ENCODE measurements at places on chromosomes 1 and 21.

GRCh38 chr1:175537571-175537970 is 205.8 kb downstream of the TNR start:
- no peak for DNase-seq

- no peak for DNase-seq
Observed at GRCh38 chr1:54114001-54114400, 38.8 kb downstream of the CDCP2 start.

DNA sequence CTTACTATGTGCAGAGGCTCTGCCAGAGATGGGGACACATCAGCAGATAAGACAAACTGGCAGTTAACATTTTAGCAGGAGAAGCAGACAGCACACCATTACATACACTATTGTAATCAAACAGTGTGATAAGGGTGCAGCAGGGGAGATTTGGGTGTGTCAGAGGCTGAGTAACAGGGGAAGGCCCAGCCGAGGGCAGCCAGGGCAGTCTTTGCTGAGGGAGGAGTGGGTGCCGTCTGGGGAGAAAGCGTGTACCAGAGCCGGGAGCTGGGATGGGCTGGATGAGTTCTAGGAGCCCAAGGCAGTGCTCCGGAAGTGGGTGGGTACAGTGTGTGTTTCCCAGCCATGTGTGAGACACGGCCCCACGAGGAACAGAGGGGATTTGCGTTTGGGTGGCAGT is 31.2 kb downstream of the KCNA10 start:
- DNase-seq, result no peak

DNA sequence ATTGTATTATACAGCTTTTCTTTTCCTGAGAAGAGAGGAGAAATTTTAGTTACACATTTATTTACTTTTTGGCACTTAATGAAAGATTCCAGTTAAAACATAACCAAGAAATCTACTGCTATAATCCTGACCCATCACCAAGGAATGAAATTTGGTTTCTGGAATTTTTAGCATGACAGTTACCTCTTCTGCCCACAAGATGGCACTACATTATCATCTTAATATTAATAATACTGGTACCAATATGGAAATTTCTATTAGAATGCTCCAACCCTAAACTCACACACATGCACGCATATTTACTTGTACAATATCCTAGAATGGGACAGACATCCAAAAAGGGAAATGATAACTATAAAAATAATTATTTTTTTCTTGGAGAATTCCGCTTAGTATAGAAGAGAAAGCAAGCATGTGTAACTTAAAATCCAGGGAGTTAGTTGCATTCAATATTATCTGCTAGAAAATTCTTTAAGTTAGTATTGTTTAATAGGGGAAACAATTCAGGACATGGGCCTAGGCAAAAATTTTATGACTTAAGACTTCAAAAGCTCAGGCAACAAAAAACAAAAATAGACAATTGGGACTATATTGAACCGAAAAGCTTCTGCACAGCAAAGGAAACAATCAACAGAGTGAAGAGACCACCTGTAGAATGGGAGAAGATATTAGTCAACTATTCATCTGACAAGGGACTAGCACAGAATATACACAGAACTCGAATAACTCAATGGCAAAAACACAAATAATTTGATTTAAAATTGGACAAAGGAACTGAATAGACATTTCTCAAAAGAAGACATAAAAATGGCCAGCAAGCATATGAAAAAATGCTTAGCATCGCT is 37.4 kb downstream of the MAP3K21 start:
- DNase-seq, result peak; percentile 21

- DNase-seq, result peak; percentile 56
Observed at GRCh38 chr1:77126307-77126706, 92.9 kb downstream of the PIGK start.

DNA sequence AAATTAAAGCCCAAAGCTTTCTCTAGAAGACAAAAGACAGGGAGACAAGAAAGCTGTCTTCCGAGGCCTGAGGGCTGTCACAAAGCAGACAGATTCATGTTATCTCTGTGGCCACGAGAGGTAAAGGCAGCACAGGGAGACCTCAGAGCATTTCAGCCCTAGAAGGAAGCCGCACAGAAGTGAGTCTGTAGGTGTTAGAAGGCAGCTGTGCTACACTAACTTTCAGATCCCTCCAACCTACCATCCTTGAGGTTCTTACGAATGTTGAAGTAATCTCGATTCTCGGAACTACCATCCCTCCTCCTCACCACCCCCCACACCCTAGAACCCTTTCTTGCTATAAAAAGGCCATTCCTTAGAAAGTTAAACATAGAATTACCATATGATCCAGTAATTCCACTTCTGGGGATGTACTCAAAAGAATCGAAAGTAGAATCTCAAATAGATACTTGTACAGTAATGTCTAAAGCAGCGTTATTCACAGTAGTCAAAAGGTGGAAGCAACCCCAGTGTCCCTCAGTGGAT is 21.5 kb upstream of the LYST start:
- no peak for DNase-seq

DNA sequence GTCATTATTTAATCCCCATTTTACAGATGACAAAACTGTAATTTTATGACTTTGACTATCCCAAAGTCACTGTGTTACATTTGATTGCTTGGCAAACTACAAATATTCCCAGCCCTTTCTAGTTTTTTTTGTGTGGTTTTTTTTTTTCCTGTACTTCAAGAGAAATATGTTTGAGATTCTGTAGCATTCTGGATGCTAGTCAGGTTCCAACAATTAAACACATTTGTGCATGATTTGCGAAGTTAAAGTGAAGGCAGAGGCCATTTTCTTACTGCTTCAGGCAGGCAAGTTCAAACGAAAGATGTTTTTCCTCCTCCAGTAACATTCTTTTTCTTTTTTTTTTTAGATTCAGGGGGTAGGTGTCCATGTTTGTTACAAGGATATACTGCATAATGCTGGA is 107.9 kb upstream of the SERTAD4 start:
- no peak for DNase-seq

GRCh38 chr1:237164406-237165352 is 122.7 kb downstream of the RYR2 start:
- DNase-seq, result no peak

DNA sequence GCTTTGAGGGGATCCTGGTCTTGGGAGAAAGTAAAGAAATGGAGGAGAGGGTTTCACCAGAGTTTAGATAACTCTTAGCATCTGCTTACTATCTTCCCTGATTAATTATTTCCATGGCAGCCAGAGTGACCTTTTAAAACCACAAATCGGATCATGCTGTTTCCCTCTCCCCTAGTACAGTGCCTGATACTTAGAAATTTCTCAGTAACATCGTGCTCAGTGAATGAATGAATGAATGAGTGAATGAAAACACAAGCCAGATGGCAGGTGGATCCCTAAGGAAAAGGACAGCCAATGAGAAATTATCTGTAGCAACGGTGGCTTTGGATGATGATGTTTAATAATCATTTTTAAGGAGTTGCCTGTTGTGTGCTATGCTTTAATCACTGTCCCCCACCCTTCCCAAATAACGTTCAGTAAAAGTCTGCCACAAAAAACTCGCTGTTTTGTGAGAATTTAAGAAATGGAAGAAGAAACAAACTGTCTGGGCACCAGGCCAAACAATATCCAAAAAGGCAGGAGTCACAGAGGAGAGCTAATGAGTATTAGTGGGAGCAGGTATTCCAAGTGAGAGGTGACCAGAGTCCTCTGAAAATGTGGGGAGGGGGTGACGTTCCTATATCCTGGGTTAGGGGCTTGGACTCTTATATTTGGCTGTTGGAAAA is 737 bp upstream of the SMAP2 start:
- DNase-seq, result no peak

- no peak for DNase-seq
Observed at GRCh38 chr1:201173736-201174135, 16.9 kb upstream of the IGFN1 start.

DNA sequence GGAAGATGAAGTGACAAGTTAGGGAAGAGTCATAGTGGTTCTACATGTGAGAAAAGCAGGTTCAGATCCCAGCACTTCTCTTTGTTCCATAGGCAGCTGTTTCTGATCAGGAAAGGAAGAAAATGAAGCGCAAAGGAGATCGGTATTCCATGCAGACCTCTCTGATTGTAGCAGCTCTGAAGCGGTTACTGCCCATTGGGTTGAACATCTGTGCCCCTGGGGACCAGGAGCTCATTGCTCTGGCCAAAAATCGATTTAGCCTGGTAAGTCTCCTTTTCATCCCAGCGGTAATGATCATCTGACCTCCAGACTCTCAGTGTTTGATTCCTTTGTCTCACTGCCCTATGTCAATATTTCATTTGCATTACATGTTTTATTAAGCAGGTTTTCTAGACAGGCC is 173.6 kb downstream of the ZP4 start:
- no peak for DNase-seq

DNA sequence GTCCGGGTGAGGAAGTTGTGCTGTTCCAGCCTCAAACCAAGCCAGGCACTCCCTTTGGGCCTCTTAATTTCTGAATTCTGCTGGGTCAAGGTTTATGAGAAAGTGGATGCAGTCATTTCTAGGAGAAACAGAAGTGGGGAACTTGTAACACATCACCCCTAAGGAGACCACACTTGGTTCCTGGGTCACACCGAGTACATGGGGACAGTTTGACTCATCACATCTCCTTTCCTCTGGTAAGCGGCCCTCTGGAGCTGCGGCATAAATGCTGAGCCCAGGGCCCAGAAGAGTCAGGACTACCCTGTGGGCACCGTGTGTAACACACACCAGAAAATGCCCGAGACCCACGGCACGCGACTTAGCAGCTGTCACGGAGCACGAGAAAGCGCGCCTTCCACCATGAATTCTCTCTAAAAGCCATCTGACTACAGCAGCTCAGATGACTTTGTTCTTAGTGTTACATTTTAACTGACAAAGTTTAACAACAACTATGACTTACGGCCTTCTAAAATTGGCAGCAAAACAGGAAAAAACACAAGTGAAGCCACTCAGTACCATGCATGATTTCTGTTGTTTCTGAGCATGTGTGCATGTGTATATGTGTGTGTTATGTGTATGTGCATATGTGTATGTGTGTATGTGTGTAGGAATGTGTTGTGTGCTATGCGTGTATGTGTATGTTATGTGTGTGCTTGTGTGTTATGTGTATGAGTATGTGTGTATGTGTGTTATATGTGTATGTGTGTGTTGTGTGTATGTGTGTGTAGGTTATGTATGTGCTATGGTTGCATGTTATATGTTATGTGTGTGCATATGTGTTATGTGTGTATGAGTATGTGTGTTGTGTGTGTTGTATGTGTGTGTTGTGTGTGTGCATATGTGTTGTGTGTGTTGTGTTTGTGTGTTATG is 50.8 kb downstream of the TOMM20 start:
- no peak for DNase-seq

GRCh38 chr1:171743081-171743870 is 1.4 kb upstream of the VAMP4 start:
- DNase-seq, result peak; percentile 37

- DNase-seq, result no peak
Observed at GRCh38 chr1:17904290-17904689, 149.2 kb downstream of the ACTL8 start.

GRCh38 chr1:185512442-185512841 is 195.4 kb upstream of the IVNS1ABP start:
- no peak for DNase-seq

DNA sequence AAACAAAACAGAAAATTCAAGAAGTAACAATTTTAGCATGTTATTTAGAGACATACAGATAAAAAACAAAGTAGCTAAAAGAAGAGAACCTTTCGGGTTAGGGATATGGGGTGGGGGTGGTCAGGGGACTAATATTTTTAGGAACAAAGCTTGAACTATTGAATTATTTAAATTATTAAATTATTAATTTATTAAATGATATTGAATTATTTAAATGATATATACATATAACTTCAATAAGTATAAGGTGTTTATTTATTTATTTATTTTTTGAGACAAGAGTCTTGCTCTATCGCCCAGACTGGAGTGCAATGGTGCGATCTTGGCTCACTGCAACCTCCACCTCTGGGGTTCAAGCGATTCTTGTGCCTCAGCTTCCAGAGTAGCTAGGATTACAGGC is 36.0 kb downstream of the EIF2B3 start:
- no peak for DNase-seq

GRCh38 chr1:110282395-110282794 is 56.8 kb upstream of the RBM15 start:
- no peak for DNase-seq

- DNase-seq, result peak; percentile 78
Observed at GRCh38 chr1:117070124-117070523, 10.0 kb downstream of the TTF2 start.

DNA sequence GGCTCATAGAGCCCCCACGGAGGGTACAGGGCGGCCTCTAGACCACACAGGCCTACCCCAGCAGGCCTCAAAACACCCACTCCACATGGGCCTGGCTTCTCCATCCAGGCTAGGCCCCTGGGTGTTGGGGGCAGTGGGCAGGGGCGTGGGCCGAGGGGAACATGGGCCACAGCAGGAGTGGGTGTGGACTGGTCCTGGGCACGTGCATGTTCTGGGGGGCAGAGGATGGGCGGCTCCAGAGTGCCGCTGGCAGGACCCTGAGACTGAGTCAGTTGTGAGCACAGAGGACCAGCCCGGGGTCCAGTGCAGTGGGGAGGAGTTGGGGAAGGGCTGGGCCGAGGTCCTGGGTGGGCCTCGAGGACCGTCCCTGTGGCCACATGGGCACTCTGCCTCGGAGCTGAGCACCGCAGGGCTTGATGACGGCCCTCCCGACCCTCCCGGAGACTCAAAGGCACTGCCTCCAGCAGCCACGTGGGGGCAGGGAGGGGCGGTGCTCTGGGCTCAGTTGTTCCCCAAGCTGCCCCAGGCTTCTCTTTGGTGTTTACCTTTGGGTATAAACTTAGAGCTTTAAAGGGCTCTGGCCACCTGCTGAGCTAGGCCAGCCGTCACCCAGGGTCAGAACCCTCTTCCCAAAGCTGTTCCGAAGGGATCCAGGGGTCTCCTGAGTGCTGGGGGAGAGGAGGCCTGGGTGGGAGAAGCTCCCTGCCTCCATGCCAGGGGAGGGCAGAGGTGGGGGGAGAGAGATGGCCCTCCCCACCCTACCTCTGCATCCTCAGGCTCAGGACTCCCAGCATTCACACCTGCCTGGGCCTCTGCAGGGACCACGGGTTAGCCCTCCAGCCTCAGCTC is 79.9 kb downstream of the MORN1 start:
- peak; percentile 31 for DNase-seq

GRCh38 chr1:112285746-112286145 is 110.3 kb upstream of the CTTNBP2NL start:
- no peak for DNase-seq

GRCh38 chr21:36347278-36347961 is 27.4 kb downstream of the MORC3 start:
- no peak for DNase-seq

- DNase-seq, result no peak
Observed at GRCh38 chr1:187634940-187635339, 806.2 kb downstream of the PLA2G4A start.
